ENCODE measurements at places on chromosomes 16 and 17. TPM values are rescaled to one million over a fixed set of nuclear protein-coding genes. Genes with fewer than 3 reads are reported as not detected.

- H3K4me1 ChIP-seq, result peaks cover 11% of the 10 kb centered on the region
- H3K36me3 ChIP-seq, result no peaks in the 10 kb centered on the region
- no peaks in the 10 kb centered on the region for H3K27me3 ChIP-seq
- H3K27ac ChIP-seq, result no peak overlapping the region
- DNase-seq, result no peak
- H3K4me3 ChIP-seq, result no peak overlapping the region
Measured at GRCh38 chr17:32915245-32915644, 12.7 kb upstream of the TMEM98 start.

DNA sequence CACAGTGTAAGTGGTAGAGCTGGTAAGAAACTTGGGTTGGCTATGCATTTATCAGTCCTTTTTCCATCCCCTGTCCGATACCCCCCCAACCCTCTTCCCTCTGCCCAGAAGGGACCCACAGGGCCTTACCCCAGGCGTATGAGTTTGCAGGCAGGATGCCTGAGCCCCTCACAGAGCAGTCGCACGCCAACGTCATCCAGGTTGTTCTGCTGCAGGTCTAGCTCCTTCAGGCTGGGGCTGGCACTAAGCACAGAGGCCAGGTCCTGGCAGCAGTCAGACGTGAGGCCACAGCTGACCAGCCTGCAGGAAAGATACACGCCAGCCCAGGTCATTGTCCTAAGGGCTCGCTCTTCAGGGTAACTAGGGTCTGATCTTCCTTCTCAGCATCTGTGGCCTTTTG is 45.0 kb downstream of the NLRP1 start:
- H3K4me1 ChIP-seq, result no peaks in the 10 kb centered on the region
- H3K4me3 ChIP-seq, result no peak overlapping the region
- no peak for DNase-seq
- no peaks in the 10 kb centered on the region for H3K27me3 ChIP-seq

- H3K27me3 ChIP-seq, result no peaks in the 10 kb centered on the region
- H3K4me3 ChIP-seq, result no peak overlapping the region
- peaks cover 23% of the 10 kb centered on the region for H3K4me1 ChIP-seq
- DNase-seq, result no peak
- H3K27ac ChIP-seq, result no peak overlapping the region
Measured at GRCh38 chr17:81252326-81252986, 13.3 kb downstream of the NDUFAF8 start.

GRCh38 chr17:7213895-7214299 is 5.7 kb downstream of the DLG4 start:
- peak; percentile 84 for DNase-seq
- peaks cover 51% of the 10 kb centered on the region for H3K4me1 ChIP-seq
- H3K27ac ChIP-seq, result peak overlapping the region; percentile 80
- peak overlapping the region; percentile 70 for H3K4me3 ChIP-seq

Gene SRL
- 1.4 TPM for total RNA-seq

- H3K4me1 ChIP-seq, result peaks cover 51% of the 10 kb centered on the region
- no peaks in the 10 kb centered on the region for H3K36me3 ChIP-seq
- peak overlapping the region; percentile 72 for H3K4me3 ChIP-seq
- no peak overlapping the region for H3K27ac ChIP-seq
- H3K27me3 ChIP-seq, result no peaks in the 10 kb centered on the region
- no peak for DNase-seq
Measured at GRCh38 chr17:977166-977565, 2.4 kb downstream of the NXN start.

Gene KRTAP4-4
- total RNA-seq, result not detected

Gene GAS7
- 54.1 TPM for total RNA-seq

Gene HS3ST4
- 0.18 TPM for total RNA-seq

Data from lower lobe of right lung (tissue), 2 donors.